ENCODE measurements at places on chromosomes 1 and 21. TPM values are rescaled to one million over a fixed set of nuclear protein-coding genes. Genes with fewer than 3 reads are reported as not detected.

DNA sequence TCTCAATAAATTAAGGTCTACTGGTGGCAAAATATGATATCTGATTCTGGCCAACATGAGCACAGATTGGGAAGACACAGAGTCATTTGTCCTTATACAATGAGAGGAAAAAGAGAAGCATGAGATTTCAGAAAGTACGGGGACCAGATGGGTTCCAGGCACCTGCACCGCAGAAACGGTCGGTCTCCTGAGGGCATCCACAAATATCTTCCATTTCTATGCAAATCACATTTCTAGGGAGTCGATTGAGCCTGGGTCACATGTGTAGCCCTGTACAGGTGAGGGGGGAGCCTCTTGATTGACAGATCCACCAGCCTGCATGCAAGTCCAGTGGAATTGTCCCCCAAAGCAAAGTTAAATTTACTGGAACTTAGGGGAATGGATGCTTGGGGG is 415.6 kb downstream of the NPHP4 start:
- DNase-seq: no peak

DNA sequence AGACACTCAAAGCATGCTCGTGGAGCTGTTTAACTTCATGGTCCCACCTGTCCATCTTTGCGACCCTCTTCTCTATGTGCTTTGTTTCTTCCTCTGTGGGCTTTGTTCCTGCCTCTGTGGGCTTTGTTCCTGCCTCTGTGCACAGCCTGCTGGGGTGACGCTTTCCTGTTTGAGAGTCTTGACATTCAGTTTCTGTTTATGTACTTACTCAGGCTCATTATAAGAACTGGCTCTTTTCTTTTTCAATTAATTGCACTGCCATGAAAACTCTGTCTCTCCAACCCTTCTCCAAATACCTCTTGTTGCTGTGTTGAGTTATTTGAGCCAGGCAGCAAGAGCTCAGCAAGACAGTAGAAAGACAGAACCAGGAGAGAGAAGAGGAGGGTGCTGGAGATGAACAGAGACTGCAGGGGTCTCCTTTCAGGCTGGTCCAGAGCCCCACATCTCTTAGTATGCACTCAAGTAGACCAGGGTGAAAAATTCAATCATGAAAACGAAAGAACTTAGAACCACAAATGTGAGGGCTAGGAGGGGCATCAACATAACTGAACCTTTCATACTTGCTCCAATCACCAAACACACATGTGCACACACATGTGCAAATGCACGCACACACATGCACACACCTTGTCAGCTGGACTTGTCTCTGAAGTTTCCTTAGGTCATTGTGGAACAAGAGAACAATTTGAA is 88.3 kb upstream of the SGIP1 start:
- DNase-seq: no peak

The LCE2B gene
- total RNA-seq: not detected

DNA sequence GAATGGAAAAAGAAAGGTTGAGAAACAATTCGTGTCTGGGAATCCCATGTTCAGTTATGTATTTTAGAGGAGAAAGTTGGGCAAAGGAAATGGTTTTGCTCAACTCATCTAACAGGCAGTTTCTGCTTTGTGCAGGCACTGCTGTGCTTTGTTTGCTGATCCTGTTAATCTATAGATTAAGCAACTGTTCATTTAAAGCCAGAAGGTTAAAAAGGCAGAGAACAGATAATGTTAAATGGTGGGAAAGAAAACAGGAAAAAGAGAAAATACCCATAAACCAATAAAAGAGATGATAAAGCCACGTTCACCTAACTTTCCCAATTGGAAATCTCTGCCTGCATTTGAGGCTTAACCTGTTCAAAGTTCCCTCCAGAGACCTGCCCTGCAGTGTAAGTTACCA is 70.0 kb downstream of the APP start:
- no peak for DNase-seq

The AMIGO1 gene
- 15.6 TPM for total RNA-seq

The IVL gene
- not detected for total RNA-seq

- no peak for DNase-seq
These were observed 48.4 kb downstream of the COLGALT2 start for GRCh38 chr1:183989078-183989577.

The CFHR3 gene
- total RNA-seq: 0.94 TPM

The CNTN2 gene
- 8.0 TPM for total RNA-seq

The TSACC gene
- not detected for total RNA-seq

DNA sequence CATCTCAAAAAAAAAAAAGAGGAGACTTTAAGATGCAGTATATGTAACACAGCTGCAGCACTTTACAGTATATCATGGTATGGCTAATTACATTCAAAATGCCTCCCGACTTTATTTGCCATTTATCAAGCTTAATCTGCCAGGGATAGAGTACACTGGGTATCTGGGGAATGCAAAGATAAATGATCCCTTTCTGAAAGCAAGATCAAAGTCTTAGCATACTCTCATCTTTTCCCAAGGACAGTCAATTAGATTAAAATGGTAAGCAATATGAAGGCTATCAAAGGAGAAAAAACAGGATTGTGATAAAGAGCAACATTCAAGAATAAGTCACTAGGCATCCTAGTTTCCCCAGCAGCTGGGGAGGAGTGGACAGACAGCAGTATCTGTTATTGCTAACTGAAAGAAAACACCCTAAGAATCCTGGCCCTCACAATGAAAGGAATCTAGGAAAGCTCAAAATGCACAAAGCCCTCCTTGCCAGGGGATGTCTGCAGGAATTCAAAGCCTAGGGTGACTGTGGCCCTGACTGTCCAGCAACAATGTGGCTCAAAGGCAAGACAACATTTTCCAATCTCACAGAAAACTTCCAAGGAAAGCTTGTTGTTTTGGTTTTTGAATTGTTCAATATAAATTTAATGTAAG is 56.7 kb upstream of the RAP1GAP start:
- no peak for DNase-seq

DNA sequence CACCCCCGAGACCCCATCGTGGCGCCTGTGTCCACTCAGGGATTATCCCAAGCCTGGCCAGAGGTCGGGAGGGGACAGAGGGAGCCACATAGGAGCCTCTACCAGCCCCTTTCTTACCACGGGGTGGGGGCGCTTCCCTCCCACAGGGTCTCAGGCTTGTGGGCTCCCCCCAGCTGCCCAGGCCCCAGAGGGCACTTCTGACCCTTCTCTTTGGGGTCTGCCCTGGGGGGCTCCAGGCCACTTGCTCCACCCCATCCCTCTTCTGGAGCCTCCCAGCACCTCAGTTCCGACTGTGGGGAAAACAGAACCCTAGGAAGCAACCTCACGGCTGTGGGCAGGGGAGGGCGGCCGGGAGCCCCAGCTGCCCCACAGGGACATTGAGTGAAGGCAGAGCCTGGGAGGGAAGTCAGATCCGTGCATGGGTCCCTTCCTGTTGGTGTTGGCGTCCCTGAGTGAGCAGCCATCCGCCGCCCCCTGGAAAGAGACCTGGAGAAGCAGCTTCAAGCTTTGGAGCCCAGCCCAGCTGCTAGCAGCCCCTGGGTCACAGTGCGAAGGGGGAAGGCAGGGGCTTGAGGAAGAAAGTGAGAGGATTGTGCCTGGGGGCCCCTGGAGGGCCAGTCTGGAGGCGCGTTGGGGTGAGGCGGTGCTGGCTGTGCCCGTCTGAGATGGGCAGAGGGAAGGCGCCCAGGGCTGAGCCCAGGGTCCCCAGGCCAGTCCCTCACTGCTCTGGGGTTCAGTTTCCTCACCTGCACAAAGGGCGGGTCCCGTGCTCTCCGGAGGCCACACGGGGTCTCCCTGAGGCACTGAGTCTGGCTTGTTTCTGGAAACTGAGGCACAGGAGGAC is 22.1 kb downstream of the RRP1 start:
- DNase-seq: no peak

The CELA2B gene
- not detected for total RNA-seq

DNA sequence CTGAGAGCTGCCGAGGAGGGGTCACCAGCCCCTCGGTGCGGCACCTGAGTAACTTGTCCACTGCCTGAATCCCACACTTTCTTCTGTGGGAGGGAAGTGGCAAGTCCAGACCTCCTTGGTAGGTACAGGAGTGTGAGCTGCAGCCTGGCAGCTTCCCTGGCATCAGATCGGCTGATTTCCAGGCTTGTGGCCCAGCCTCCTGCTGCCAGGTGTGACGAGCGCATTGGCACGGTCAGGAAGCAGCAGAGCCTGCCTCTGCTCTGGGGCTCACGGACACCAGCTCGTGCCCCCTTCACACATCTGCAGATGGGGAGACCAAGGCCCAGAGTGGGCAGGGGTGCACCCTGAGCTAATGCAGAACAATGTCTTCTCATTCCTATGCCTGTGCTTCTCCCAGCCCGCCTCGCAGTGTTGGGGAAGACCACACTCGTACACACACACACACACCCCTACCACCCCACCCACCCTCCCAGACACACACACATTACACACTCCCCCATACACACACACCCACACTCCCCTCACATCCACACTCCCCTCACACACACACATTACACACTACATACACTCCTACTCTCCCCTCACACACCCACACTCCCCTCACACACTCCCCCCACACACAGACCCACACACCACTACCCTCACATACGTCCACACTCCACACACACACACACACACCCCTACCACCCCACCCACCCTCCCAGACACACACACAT is 33.1 kb upstream of the SELENON start:
- no peak for DNase-seq

DNA sequence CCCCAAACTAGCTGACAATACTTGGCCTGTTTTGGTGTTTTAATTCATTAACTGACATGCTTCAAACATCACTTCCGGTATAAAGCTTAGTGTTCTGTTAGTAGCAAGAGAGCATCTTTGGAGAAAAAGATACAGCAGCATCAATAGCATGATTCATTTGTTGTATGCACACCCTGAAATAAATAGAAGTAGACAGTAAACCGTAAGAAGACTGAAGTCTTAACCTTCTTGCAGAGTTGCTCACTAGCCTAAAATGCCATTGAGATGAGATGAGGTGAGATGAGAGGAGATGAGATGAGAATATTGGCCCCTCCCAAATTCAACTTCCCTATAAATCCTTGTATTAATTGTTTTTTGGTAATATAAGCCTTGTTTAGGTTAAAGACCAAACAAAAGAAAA is 108.8 kb downstream of the TNFSF18 start:
- DNase-seq: no peak

The CCDC28B gene
- 3.7 TPM for total RNA-seq

DNA sequence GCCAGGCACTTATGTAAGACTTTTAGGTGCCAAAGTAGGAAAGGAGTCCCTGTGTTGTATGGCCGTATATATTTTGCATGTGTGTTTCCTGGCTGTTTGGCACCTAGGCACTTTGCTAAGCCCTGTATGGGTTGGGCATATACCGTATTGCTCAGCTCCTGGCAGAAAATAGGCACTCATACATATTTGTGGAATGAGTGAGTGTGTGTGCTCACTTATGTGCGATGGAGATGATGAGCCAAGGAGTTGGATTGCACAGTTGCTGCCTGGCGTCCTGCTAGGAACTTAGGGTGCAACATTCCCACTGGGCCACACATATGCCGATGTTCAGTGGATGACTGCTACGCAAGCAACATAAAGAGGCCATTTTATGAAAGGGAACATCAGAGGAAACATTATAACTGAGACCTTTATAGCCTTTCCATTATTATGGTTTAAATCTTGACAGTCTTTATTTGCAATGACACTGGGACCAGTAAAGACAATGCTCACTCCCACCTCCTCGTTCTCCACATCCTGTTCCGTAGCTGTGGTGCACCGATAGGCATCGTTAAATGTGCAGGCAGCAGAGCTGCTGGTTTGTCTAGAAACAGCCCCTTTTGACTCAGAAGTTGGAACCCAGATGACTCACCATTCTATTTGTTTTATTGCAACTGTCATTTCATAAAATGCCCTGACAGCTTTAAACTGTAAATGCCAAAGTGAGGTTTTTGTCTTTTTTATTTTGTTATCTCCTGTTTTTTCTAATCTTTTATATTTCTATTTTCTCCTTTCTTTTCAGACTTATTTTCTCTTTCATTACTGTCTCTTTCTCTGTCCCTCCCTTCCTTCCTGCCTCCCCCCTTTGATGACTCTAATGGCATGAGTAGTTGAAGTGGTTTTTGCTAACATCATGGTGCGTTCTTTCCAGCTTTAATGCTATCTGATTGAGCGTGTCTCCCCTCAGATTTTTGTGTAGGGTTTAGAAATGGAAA is 36.1 kb downstream of the PEX14 start:
- no peak for DNase-seq

- DNase-seq: no peak
These were observed 19.0 kb downstream of the MRPS6 start for GRCh38 chr21:34092262-34092921.

GRCh38 chr1:91608876-91609275 is 108.2 kb downstream of the CDC7 start:
- no peak for DNase-seq

The TIMM17A gene
- total RNA-seq: 28.7 TPM

The RAP1GAP gene
- total RNA-seq: 14.7 TPM

The PRXL2B gene
- total RNA-seq: 23.9 TPM

- DNase-seq: no peak
These were observed 12.1 kb downstream of the SAMD11 start for GRCh38 chr1:935751-936231.

DNA sequence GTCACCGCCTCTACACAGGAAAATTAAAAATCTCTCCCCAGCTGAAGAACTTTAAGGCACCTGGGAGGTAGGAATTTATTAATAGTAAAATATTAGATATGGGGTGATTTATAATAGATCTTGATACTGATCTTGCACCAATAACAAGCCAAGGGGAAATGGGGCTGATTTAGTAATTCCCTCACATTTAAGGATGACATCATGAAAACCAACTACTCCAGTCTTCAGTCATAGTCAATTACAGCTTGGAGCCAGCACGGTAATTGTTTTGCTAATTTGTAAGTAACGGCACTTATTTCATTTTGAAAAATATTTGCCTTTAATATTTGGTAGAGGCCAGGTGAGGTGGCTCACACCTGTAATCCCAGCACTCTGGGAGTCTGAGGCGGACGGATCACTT is 92.8 kb downstream of the TGFBR3 start:
- no peak for DNase-seq

DNA sequence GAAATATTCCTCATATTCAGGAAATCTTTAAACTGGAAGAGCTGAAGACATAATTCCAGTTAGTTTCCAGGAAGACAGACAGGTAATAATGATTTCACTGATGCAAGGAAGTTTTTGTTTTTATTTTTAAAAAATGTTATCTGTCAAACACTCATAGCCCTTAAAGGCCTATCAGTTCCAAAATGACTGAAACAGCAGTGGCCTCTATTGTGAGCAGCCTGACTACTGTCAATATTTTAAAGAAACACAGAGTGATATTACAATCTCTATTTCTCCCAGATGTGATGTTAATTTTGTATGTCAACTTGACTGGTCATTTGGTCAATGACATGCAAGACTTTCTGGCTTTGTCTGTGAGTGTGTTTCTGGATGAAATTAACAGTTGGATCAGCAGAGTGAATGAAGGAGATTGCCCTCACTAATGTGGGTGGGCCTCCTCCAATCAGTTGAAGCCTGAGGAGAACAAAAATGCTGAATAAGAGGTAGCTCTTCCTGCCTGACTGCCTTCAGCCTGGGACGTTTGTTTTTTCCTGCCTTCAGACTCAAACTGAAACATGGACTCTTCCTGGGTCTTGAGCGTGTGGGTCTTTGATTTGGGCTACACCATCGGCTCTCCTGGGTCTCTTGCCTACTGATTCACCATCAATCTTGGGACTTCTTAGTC is 31.3 kb upstream of the SLC30A10 start:
- DNase-seq: no peak

- no peak for DNase-seq
These were observed 27.5 kb upstream of the MYSM1 start for GRCh38 chr1:58727364-58727763.

Data from sciatic nerve (tissue), 2 donors.